ENCODE measurements at places on chromosomes 12 and 14.

DNA sequence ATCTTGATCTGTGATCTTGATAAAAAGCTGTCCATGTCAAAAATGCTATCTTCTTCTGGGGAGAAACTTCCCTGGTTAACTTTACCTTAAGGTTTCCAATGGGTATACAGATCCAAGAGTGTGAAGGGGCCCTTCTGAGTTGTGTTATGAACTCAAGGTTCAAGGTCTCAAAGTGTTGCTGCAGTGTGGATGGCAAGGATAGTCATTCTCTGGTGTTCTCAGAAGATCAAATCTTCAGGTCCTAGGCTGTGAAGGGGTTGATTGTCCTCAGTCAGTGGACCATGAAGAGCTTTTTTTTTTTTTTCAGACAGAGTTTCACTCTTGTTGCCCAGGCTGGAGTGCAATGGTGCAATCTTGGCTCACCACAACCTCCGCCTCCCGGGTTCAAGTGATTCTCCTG, 114.4 kb downstream of the SPTSSA start:
- no peak for DNase-seq

DNA sequence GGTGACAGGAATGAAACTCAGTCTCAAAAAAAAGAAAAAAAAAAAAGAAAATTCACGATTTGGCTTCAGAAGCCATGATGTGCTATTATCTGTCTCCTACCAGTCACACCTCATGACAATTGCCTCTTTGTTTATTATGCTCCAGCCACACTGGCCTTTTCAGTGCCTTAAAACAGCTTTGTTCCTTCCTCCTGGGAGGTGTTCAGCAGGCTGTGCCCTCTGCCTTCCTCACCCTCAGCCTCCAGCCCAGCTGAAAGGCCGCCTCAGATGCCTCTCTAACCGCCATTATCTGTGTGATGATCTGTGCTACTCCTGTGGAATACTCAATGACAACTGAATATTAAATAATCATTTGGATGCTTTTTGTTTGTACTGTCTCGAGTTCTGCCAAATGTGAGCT, 8.6 kb upstream of the ARPC3 start:
- no peak for DNase-seq

- no peak for DNase-seq
Observed at GRCh38 chr12:71865757-71866536, 26.4 kb downstream of the TBC1D15 start.

GRCh38 chr12:40672741-40673271, 19.4 kb upstream of the CNTN1 start:
- no peak for DNase-seq

DNA sequence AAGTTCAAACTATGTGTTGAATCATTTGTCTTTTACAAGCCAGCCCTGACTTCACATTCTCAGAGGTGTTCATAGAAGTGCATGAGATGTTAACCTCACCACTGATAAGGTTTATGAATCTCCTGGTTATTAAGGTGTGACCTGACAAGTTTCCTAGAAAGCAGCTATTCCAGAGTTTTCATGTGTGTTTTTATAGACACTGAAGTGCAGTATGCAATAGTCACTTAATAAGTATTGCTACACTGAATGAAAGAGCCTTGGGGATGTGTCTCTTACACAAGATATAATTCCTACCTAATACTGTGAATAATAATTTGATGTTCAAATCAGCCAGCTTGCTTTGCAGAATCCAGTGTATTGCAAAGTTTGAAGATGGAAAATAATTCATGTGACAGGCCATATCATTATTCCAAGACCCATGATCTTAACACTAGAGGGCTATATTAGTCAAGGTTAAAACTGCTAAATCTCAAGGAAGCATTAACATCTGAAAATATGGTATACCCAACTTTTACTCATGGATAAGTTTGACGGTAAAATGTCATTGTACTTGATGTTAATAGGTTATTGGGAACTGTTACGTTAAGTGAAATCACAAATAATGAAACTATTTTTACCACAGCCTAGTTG, 13.0 kb downstream of the SLC25A3 start:
- no peak for DNase-seq

DNA sequence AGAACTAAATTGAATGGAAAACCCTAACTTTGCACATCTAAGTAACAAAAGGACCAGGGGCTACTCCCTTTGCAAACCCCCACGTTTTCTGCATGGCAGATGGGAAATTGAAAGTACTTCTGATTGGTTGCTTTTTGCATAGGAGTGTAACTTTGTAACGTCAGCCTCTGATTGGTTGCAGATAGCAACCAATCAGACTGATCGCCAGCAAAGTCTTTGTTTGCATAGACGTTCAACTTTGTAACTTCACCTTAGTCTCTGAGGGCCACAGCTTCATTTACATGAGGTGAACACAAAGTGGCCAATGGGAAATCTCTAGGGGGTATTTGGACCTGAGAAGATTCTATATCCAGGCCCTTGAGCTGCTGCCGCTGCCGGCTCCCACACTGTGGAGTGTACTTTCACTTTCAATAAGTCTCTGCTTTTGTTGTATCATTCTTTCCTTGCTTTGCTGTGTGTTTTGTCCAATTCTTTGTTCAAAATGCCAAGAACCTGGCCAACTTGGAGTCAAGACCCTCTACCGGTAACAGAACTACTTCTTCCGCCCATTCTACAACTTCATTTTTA, 102.5 kb upstream of the PRICKLE1 start:
- no peak for DNase-seq

DNA sequence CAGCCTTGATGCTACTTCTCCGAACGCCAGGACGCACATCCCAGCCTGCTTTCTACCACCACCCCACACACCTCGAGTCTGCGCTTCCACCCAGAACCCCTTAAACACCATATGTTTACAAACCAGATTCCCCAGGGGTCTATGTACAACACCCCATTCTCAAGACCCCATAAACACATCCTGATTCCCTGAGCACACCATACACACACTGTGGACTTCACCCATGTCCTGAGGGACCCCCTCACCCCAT, 733 bp downstream of the TTC7B start:
- peak; percentile 39 for DNase-seq

DNA sequence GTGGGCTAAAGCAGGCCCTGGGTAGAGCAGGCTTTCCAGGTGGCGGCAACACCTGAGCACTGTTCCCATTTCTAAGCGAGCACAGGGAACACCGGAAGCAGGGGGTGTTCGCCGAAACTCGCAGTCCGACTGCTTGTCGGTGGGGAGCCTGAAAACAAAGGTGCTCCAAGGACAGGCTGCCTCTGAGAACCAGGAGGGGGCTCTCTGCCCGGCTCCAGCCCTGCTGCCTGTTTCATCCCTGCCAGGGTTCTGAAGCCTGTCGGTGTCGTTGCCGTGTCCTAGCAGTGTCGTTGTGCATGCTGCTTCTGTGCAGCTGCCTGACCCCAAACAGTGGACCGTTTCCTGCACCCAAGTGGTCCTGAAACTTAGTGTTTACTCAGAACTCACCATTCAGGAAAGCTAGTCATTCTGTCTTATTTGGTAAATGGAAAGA, 21.8 kb downstream of the CCNK start:
- DNase-seq = no peak

DNA sequence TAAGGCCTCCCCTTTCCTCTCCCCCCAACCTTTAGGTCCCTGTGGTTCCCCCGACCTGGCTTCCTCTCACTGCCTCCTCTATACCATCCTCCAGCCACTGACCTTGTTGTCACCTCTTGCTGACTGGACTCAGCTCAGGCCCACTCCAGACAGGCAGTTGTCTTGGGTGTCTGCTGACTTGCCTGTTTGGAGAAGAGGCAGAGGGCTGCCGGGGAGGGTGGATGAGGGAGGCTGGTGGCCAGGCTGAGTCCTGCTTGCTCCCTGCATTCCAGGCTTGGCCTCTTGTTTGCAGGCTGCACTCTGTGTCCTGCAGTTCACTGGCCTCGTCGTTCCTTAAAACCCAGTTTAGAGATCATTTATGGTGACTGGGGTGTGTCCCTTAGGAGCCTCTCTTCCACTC, 31.0 kb upstream of the RD3L start:
- no peak for DNase-seq

DNA sequence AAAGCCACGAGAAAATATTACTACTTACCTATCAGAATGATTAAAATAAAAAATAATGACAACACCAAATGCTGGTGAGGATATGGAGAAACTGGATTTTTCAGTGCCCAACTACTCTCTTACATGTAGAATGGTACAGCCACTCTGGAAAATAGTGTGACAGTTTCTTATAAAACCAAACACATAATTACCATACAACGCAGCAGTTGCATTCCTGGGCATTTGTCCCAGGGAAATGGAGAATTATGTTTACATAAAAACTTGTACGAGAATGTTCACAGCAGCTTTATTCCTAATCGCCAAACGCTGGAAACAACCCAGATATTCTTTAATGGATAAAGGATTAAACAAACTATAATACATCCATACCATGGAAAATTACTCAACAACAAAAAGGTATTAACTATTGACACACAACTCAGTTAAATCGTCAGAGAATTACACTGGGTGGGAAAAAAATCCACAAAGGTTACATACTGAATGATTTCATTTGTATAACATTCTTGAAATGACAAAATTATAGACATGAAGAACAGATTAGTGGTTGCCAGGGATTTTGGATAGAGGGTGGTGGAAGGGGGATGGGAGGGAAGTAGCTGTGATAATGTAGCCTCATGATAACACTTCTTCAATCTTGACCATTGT, 35.4 kb downstream of the TAOK3 start:
- DNase-seq = peak; percentile 62

DNA sequence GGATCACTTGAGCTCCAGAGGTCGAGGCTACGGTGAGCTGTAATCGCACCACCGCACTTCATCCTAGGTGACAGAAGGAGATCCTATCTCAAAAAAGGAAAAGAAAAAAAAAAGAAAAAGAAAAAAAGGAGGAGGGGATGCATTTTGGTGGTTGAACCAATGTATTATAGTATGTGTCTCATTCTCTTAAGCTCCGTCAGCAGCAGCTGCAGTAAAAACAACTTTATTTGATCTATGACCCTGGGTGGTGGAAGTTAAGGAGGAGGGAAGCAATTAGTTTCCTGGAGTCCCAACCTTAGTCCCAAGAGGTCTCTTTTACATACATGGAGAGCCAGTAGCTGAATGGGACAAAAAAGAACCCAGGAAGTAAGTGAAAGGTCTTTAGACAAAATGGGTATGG, 26.8 kb upstream of the APOF start:
- DNase-seq = no peak

DNA sequence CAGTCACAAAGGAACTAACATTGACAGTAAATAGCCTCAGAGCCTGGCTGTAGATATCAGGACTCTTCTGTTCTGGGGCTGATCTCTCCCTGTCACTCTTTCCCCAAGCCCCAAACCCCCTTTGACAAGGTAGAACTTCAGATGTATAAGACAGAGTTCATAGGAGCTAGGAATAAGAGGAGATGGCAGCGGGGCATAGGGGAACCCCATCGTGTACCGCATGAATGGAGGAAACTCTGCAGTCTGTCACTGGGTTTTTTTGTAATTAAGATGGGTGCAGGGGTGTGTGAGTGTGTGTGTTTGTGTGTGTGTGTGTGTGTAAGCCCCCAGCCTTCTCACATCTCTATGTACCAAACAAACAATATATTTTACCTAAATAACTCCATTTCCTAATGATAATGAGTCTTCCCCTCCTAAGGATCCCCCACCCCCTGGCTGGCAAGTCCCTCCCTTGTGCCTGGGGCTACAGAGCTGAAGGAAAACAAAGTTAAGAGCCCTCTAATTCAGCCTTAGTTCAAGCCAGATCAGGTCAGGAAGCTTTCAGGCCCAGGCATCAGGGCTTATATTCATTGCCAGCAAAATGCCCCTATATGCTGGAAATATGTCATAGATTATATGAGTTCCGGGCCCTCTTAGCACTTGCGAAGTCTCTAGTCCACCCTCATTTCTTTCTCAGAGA, 9.1 kb upstream of the HOXC4 start:
- DNase-seq = no peak
